Hepatic stellate cell (primary cell): ENCODE measurements at places on chromosomes 7 and 10.

DNA sequence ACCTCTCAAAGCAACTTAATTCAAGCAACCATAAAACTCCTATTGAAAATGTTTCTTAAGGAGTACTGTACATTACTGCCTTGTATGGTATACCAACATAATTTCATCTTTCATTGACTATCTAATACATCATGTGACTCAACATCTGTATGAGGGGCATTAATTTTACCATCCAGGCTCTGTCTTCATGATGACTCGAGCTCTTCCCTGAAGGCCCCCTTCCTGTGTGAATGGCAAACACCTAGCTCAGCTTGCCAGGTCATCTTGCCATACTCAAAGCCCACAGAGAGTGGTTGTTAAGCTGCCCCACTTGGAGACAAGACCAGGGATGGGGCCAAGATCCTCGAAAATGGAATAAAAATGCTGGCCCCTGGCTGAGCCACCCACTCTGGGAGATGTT lies 82.4 kb downstream of the SGMS1 start:
- no peak for DNase-seq

DNA sequence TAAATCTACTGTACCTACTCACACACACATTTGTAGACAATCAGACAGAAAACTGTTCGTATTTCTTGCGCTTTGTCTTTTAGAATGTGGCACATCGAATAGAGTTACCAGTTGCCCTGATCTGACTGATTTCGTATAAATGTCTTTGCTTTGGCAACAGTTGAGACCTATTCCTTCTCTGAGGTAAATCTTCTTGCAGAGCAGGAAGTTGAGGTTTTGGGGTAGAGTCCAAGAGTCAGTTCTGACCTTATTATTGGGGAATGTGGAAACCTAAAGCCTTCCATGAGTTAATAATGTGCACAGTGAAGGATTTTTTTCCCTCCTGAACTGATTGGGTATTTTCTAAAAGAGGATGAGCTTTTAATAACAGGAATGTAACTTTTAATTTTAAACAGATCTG lies 135.3 kb downstream of the KIAA1217 start:
- DNase-seq = peak; percentile 75

DNA sequence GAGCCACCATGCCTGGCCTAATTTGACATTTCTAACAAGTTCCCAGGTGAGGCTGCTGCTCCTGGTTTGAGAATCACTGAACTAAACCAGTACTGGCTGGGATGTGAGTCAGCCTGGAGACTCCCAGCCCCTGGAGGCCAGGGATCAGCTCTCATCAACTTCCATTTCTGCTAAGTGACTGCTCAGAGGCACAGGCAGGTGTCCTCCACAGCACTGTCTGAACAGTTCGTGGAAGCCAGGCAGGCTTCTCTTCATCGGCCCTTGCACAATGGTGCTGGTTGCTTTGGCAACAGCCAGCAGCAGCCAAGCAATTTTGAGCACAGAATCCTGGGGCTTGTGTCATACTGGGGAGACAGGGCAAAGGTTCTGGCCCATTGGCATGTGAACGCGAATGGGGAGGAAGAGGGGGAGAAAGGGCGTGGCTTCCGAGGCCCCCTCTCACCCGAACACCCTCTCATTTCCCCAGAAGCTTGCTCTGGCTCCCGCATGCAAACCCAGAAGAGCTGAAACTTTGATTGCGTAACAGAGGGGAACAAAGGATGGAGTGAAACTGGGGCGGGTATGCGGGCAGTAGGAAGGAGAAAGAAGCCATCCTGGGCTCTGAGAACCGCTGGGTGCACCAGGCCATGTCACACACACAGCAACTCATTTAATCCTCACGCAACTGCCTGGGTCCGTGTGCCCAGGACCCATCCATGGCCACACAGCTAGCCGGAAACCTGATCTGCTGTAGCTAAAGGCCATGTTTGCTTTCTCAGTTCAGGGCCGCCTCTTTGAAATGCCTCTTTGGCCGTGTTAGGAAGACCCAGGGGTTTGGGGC lies 9.0 kb upstream of the POR start:
- peak; percentile 53 for DNase-seq

GRCh38 chr7:17946591-17946990 lies 6.3 kb upstream of the SNX13 start:
- DNase-seq = no peak

DNA sequence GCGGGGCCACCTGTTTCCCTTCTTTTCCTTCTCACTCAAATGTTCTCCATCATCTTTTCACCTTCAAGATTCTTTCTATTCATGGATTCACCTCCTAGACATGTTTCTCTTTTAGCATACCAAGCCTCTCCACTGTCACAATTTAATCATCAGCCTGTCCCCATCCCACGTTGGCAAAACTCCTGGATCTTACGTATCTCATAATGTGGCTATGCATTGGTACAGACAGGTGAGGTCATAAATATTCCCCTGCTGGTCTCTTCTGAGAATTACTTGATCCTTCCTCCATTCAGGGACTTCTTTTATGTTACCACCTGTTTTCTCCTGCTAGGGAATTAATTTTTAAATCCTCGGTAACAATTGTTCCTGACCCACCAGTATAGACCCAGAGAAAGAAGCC lies 262.6 kb upstream of the NEBL start:
- no peak for DNase-seq

DNA sequence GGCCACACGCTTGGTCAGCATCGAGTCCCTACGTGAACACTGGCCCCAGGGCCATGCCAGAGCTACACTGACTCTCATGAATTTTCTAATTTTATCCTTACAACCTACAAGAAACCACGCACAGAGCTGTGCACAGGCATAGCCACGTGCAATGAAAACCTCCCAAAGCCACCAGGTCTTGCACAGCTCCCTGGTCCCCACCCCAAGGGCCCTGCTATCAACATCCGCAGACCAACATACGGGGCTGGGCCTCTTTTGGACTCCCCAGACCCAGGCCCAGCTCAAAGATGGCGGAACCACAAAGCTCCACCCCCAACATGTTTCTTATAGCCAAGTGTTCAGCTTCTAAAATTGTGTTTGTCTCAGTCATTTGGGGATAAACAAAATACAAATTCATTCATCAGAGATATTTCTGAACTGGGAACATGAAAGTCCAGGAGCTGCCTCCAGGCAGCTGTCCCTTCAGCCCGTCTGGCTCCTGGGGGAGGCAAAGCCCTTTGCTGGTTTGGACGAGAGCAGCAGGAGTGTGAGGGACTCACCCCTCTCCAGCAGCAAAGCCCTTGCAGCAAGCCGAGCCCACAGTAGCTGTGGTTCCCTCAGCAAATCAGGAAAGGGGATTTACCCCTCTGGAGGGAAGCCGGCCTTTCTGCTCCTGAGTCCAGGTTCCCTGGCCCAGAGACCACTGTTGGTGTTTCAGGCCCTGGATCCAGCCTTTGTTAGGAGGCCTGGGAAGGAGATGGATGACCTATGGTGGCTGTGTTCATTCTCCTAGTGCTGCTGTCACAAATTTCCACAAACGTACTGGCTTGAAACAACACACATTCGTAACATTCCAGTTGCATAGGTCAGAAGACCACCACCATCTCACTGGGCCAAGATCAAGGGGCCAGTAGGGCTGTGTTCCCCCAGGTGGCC lies 75.1 kb downstream of the OAT start:
- no peak for DNase-seq

- DNase-seq = peak; percentile 94
Measured at GRCh38 chr7:143391462-143392404, 10.6 kb downstream of the ZYX start.

DNA sequence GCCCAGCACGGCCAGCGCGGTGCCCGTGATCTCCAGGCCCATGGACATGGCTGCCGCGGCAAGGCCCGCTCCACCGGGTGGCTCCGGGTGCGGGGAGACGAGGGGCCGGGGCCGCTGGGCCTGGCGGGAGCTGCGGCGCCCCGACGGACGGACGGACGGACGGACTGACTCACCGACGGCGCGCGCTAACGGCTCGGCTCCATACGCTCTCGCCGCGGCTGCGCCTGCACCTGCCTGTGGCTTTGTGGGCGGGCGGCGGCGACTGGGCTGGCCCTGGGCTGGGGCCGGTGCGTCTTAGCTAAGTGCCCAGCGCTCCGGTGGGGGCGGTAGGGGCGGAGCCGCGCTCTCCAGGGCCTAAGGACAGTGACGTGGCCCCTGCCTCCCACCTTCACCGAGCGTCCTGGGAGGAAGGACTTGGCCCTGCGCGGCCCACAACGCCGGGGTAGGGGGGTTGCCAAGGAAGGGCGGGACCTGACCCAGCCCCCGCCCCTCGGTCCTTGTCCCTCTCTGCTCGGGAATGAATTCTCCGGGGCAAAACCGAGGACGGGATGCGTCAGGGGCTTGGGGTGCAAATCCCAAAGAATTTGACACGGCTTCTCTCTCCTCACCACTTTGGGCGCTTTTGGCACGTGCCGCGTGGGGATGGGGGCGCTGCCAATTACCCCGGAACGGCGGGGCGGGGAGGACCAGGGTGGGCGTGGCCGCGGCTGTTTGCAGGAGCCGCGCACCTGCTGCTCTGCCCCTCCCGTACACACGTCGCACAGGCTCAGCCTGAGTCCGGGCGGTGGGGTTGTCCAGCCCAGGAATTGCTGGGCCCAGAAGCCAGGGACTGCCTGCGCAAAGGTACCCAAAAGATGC lies at the start of gene CLDN3:
CLDN3 (minus strand) TSS at position 269 of the 858 bp plus-strand sequence; CDS start at position 48, 221 bp downstream.
- no peak for DNase-seq
